ENCODE measurements at places on chromosomes 16 and 17.

GRCh38 chr16:52022177-52022576 lies 524.8 kb downstream of the TOX3 start:
- no peak for DNase-seq

DNA sequence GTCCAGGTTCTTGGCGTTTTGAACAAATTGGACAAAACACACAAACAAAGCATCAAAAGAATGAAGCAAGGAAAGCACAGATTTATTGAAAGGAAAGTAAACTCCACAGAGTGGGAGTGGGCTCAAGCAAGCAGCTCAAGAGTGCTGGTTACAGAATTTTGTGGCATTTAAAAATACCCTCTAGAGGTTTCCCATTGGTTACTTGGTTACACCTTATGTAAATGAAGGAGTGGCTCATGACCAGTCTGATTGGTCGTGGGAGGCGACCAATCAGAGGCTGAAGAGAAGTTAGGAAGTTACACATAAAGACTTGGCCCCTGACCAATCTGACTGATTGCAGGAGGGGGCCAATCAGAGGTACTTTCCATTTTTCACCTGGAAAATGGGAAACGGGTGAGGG lies 1373.8 kb upstream of the GOT2 start:
- no peak for DNase-seq

- no peak for DNase-seq
These were observed 30.9 kb downstream of the IL4R start for GRCh38 chr16:27344721-27345120.

- no peak for DNase-seq
These were observed 106.2 kb upstream of the AXIN2 start for GRCh38 chr17:65667656-65668055.

DNA sequence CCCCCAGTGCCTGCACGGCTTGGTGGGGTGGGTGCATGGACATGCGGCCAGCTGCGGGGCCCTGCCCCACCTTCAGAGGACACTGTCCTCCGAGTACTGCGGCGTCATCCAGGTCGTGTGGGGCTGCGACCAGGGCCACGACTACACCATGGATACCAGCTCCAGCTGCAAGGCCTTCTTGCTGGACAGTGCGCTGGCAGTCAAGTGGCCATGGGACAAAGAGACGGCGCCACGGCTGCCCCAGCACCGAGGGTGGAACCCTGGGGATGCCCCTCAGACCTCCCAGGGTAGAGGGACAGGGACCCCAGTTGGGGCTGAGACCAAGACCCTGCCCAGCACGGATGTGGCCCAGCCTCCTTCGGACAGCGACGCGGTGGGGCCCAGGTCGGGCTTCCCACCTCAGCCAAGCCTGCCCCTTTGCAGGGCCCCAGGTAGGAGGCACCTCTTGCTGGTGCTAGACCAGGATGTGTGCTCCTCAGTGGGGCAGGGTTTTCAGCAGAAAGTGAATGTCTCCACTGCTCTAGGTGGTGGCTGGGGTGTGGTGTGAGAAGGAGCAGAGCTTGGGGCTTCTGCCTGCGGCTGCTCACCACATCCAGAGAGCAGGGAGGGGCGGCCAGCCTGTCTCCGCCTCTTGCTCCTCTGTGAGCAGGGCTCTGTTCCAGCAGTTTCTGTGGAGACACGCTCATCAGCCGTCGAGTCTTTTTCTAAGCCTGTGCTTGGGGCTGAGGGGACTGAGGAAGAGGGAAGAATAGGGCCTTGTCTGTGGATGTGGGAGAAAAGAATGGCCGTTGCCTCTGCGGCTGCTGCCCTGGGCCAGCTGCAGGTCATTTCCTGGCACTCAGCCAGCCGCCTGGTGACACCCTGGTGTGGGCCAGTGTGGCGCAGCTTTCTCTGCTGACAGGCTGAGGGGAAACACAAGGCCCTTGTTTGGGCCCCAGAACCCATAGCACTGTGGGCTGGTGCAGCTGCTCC lies 2.2 kb downstream of the ZNF276 start:
- DNase-seq, result peak; percentile 56

DNA sequence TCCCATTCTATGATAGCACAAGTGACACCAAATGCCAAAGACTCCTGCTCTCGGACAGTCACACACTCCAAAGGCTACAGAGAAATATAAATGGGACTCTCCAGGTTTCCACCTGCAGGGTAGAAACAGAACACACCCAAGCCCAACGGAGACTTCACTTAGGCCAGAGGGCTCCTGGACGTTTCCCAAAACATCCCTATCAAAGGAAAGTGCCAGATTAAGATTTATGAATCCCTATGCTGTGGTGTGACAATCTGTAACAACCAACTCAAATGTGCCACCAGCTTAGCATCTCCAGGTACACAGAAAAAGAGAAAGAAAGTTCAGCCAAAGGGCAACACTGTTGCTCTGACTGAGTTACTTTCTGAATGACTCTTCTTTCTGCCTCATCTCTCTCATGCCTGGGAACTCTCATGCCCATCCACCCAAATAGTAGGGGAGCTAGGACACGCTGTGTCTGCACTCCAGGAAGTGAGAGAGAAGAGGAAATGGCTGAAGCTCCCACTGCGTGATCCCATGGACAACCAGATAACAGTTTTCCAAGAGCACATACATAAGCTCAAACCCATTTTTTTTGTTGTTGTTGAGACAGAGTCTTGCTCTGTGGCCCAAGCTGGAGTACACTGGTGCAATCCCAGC lies 49.7 kb downstream of the SMG6 start:
- no peak for DNase-seq

- no peak for DNase-seq
These were observed 64.2 kb downstream of the GNA13 start for GRCh38 chr17:64992325-64992802.

GRCh38 chr17:45975640-45976295 lies 23.3 kb upstream of the STH start:
- no peak for DNase-seq

- no peak for DNase-seq
These were observed 112.1 kb downstream of the UTP18 start for GRCh38 chr17:51372345-51373004.

DNA sequence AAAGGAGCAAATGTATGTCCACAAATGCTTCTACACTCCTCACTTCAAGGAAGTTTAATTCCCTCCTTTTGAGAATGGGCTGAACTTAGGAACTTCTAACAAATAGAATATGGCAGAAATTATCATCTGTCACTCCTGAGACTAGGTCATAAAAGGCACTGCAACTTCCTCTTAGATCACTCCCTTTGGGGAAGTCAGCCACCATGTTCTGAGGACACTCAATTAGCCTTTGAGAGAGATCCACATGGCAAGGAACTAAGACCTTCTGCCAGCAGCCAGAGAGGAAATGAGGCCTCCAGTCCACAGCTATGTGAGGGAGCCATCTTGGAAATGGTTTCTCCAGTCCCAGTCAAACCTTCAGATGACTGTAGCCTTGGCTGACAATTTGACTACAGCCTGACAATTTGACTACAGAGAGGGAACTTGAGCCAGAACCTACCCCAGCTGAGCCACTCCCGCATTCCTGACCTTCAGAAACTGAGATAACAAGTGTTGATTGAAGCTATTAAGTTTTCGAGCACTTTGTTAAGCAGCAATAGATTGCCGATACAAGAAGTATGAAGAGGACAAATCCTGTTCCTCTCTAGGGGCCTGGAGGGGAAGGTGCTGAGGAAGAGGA lies 113.4 kb upstream of the SEC14L1 start:
- DNase-seq, result no peak
